ENCODE measurements at places on chromosomes 7 and 10.

- no peak for DNase-seq
Observed at GRCh38 chr7:92639966-92640365, 49.8 kb upstream of the FAM133B start.

DNA sequence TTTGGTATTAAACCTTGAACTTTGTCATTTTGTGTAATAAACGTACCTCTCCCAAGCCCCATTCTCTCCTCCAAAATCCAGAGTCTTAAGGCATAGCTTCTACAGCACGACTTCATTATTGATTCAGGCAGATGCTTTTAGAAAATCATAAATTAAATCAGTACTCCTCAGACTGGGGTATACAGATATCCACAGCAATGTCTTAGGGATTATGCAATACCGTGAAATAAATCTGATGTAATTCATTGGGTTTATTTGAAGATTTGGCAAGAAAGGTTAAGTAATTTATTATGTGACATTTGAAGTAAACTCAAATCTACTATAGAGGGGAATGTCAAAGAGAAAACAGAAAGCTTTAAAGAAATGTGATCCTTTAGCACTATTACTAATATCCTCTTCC, 246.1 kb upstream of the PLXDC2 start:
- DNase-seq, result no peak

- no peak for DNase-seq
Observed at GRCh38 chr10:48501226-48501625, 103.6 kb downstream of the ARHGAP22 start.

GRCh38 chr7:117098457-117098856, 145.2 kb downstream of the ST7 start:
- no peak for DNase-seq

DNA sequence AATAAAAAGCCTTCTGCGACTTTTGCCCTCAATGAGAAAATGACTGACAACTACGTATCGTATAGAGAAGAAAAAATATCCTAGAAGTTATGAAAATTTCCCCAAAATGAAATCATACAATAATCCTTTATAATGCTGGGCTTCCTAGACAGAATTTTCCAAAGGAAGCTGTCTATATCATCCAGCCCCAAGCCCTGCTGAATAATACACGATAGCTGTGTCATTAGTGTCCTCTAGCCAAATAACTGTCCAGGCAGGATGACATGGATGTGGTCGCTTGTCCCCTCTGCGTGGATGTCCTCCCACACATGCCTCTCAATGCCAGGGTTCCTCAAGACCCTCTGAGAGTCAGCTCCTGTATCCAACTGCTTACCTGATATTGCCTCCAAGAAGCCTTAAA, 61.7 kb upstream of the ECHDC3 start:
- DNase-seq, result no peak

- DNase-seq, result no peak
Observed at GRCh38 chr10:90430186-90430585, 427.7 kb downstream of the HTR7 start.

All from CD4-positive, alpha-beta T cell treated with Interleukin-4 for 1 hour (primary cell).